ENCODE measurements at places on chromosomes 5 and 9.

GRCh38 chr5:82905986-82906385, 171.2 kb downstream of the TMEM167A start:
- DNase-seq, result no peak

DNA sequence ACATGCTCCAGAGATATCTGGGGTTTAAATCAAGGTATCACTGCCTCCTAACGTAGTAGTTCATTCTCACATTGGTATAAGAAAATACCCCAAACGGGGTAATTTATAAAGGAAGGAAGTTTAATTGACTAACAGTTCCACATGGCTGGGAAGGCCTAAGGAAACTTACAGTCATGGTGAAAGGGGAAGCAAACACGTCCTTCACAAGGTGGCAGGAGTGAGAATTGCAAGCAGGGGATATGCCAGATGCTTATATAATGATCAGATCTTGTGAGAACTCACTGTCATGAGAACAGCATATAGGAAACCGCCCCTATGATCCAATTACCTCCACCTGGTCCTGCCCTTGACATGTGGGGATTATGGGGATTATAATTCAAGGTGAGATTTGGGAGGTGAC, 1280.2 kb upstream of the C9orf72 start:
- no peak for DNase-seq

GRCh38 chr9:127950513-127951289, 13.0 kb upstream of the DPM2 start:
- DNase-seq, result no peak

DNA sequence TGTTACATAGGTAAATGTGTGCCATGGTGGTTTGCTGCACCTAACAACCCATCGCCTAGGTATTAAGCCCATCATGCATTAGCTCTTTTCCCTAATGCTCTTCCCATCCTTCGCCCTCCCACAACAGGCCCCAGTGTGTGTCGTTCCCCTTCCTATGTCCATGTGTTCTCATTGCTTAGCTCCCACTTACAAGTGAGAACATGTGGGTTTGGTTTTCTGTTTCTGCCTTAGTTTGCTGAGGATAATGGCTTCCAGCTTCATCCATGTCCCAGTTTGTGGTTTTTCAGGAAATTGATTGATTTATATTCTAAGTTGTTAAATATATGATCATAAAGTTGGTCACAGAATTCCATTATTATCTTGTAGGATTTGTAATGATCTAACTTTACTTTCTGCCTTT, 85.3 kb upstream of the CAST start:
- DNase-seq, result no peak

GRCh38 chr5:14355391-14355790, 212.2 kb downstream of the TRIO start:
- DNase-seq, result no peak

DNA sequence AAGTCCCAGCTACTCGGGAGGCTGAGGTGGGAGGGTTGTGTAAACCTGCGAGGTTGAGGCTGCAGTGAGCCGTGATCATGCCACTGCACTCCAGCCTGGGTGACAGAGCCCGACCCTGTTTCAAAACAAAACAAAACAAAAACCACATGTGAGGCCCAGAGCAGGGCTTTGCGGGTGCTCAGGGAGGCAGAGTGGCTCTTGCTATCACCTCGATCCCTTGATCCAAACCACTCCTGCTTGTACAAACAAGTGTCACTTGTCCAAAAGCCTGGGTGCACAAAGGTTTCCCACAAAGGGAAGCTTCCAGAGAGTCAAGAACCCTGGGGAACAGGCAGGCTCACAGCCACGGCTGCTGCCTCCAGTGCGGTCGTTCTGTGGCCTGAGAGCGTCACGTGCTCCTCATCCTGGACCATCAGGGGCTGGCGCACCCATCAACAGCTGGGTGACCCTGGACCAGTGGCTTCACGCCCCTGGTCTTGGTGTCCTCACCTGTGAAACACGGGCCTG, 162.7 kb downstream of the C9orf50 start:
- no peak for DNase-seq

GRCh38 chr9:29456940-29457339, 1883.7 kb upstream of the C9orf72 start:
- DNase-seq, result no peak
